ENCODE measurements at places on chromosomes 2 and 18. TPM values are rescaled to one million over a fixed set of nuclear protein-coding genes. Genes with fewer than 3 reads are reported as not detected.

The ANKRD30B gene
- total RNA-seq, result 11.5 TPM

The ELAC1 gene
- total RNA-seq, result 6.5 TPM

The HRH4 gene
- under 0.01 TPM for total RNA-seq

The NOTO gene
- total RNA-seq, result not detected

The PUM2 gene
- total RNA-seq, result 45.2 TPM

The TUBA3E gene
- total RNA-seq, result not detected

The BOLA3 gene
- total RNA-seq, result 17.7 TPM

The RNU2-63P gene
- not detected for total RNA-seq

The ABCA12 gene
- total RNA-seq, result under 0.01 TPM

The MC2R gene
- not detected for total RNA-seq

The DNAH7 gene
- total RNA-seq, result 2.9 TPM

The EHBP1 gene
- 96.3 TPM for total RNA-seq

The PTRHD1 gene
- 21.5 TPM for total RNA-seq
